ENCODE measurements at places on chromosomes 12 and 14.
A peak's percentile ranks its signal among the peaks of the same experiment; 100 is the strongest.

DNA sequence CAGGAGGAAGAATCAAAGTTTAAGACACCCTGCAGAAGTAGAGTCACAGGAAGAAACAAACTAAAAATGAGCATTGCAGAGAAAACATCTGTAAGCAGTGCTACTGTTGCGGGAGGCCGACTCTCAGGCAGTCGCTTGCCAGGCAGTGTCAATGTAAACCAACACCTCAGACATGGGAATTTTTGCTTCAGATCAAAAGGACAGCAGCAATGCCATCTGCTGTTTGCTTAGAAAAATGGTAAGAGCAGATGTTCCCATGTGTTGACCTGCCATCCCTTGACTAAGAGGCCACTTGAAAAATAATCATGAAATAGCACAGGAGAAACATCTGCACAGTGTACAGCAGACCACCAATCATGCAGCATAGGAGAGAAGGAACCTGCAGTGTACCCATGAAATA, 196.6 kb downstream of the SLC25A21 start:
- DNase-seq: no peak

DNA sequence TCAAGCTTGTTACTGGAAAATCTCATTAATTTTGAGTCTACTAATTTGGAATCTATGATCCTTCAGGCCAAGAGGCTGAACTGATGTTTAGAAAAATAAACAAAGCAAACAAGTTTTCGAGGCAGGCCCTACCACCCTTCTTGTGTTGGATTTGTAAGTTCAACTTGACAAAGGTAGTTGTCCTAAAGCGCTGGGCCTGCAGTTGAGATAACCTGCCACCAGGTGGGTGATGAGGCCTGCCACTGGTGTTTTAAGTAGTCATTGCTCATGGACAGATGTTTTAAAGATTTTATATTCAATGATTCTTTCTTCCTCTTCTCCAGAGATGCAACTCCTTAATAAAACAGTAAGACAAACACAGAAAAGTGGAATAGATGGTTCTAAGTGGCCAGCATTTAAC, 19.4 kb downstream of the ACVRL1 start:
- no peak for DNase-seq

DNA sequence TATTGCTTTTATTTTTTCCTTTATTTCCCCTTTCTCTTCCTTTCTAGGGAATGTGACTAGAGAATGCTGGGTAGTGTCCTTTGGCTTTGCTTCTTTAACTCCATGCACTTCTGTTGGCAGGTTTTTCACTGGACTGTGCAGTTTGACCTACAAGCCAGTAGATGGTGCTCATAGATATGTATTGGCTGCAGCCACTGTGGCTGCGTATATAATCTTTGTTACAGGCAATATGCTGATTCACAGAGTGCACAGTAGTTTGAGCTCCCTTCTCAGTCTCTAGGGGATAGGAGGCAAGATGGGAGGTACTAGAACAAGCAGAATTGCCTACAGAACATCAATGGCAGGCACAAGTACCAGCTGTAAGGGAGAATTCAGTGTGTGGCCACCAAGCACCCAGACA, 503.5 kb downstream of the LRFN5 start:
- no peak for DNase-seq

- DNase-seq: no peak
Measured at GRCh38 chr12:108814462-108815211, 42.7 kb downstream of the SSH1 start.

DNA sequence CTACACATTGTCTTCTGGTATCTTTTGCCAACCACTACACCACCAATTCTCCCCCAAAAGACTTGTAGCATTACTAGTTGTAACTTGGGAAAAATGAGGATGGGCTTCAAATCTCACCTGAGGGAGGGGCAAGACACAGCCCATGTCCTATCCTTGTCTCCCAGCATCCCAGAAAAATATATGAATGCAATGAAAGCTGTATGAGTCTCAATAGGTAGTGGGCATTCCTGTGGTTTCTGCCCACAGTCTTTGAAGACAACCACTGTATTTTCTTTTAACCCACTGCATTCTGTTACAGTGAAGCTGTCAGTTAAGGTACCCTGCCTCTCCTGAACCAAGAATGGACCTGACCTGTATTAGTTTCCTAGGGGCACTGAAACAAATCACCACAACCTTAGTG, 336.2 kb upstream of the TMPO start:
- DNase-seq: no peak

DNA sequence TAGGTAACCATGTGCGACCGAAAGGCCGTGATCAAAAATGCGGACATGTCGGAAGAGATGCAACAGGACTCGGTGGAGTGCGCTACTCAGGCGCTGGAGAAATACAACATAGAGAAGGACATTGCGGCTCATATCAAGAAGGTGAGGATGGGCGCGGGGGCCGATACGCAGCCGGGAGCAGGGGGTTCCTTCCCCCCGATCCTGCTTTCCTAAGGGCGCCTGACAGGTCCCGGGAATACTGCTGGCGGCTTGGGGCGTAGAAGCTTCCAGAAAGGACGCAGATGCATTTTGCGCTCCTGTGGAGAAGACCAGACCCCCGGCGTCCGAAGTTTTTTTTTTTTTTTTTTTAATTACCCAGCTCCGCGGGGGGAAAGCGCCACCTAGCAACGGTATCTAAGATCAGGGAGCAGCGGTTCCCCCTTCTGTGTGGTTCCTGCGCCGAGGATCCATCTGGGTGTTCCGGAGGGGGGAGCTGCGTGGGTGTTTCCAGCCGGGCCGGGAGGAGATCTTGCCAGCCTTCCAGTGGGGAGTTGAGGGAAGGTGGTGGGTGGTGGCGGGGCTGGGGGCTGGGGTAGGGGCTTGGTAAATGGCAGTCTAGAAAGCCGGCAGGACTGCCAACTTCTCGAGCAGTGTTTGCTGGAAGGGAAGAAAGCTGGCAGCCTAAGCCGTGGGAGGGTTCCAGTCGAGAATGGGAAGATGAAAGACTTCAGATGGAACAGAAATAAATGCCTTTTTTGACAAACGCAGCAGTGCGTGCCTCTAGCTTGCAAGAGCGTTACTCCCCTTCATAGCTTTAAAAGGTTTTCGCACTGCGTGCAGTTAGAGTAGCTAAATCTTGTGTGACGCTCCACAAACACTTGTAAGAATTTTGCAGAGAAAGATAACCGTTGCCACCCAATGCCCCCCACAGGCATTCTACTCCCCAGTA, 764 bp downstream of the DYNLL1 start:
- no peak for DNase-seq

- DNase-seq: no peak
Measured at GRCh38 chr12:68487721-68488309, 122.9 kb upstream of the RAP1B start.

- DNase-seq: peak; percentile 86
Measured at GRCh38 chr14:71324767-71325272, 417.6 kb downstream of the PCNX1 start.

- no peak for DNase-seq
Measured at GRCh38 chr14:75497191-75497590, 25.1 kb upstream of the BATF start.

- DNase-seq: peak; percentile 40
Measured at GRCh38 chr12:25496098-25496587, 56.9 kb downstream of the LMNTD1 start.

- DNase-seq: no peak
Measured at GRCh38 chr14:82689948-82690347, 1156.3 kb upstream of the SEL1L start.

- no peak for DNase-seq
Measured at GRCh38 chr12:78249578-78249977, 418.9 kb downstream of the NAV3 start.

Measured in SK-N-MC (cell line).